Adrenal gland (tissue), 19 donors: ENCODE measurements at places on chromosomes 3 and 15. TPM values are rescaled to one million over a fixed set of nuclear protein-coding genes. Genes with fewer than 3 reads are reported as not detected.

The CALML4 gene
- 25.1 TPM for polyA plus RNA-seq

The GPR171 gene
- 0.64 TPM for polyA plus RNA-seq

The PAK6 gene
- polyA plus RNA-seq: 6.0 TPM

The RETNLB gene
- polyA plus RNA-seq: not detected

The HYAL1 gene
- polyA plus RNA-seq: 16.5 TPM

The KNG1 gene
- polyA plus RNA-seq: not detected

The CCR2 gene
- polyA plus RNA-seq: 1.6 TPM

The CEMIP gene
- 0.08 TPM for polyA plus RNA-seq

The ECE2 gene
- 3.0 TPM for polyA plus RNA-seq

The KLHL18 gene
- 42.5 TPM for polyA plus RNA-seq

The NLGN1 gene
- 2.0 TPM for polyA plus RNA-seq

The SH2D7 gene
- polyA plus RNA-seq: not detected

The SLC9A9 gene
- 6.2 TPM for polyA plus RNA-seq

The SUSD5 gene
- polyA plus RNA-seq: 0.93 TPM

The SOX2 gene
- 0.40 TPM for polyA plus RNA-seq

The ABHD6 gene
- 14.6 TPM for polyA plus RNA-seq

The OR4F15 gene
- polyA plus RNA-seq: not detected

The CSPG5 gene
- 0.13 TPM for polyA plus RNA-seq

The KIF23 gene
- 1.5 TPM for polyA plus RNA-seq
